ENCODE measurements at places on chromosomes 13 and 19.

- no peak for DNase-seq
Measured at GRCh38 chr19:4376671-4376990, 23.7 kb downstream of the SH3GL1 start.

- DNase-seq = peak; percentile 48
Measured at GRCh38 chr19:34712395-34713261, 21.4 kb upstream of the ZNF181 start.

GRCh38 chr13:112434032-112434431 is 57.9 kb downstream of the SPACA7 start:
- no peak for DNase-seq

DNA sequence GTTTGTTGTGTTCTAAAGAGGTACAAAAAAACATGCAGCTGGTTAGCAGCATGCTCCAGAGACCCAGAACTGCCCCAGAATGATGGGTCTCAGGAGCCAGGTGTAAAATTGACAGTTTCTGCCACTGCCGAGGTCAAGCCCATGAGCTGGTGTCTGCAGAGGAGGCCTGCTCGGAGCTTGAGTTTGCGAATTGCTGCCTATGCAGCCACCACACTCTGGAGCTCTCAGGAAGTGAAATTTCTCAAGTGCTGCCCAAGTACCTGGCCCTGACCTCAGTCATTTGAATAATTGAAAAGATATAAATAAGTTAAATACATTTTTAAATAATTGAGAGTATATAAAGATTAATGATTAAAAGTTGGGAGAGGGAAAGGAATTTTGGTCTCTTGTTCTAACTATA is 66.4 kb downstream of the ZAR1L start:
- no peak for DNase-seq

GRCh38 chr13:27964741-27965323 is 4.3 kb downstream of the CDX2 start:
- no peak for DNase-seq

- DNase-seq = no peak
Measured at GRCh38 chr13:21045100-21045499, 16.3 kb downstream of the LATS2 start.

- no peak for DNase-seq
Measured at GRCh38 chr13:42255886-42256285, 16.1 kb upstream of the AKAP11 start.

- DNase-seq = no peak
Measured at GRCh38 chr13:77776704-77777103, 79.2 kb downstream of the SLAIN1 start.

DNA sequence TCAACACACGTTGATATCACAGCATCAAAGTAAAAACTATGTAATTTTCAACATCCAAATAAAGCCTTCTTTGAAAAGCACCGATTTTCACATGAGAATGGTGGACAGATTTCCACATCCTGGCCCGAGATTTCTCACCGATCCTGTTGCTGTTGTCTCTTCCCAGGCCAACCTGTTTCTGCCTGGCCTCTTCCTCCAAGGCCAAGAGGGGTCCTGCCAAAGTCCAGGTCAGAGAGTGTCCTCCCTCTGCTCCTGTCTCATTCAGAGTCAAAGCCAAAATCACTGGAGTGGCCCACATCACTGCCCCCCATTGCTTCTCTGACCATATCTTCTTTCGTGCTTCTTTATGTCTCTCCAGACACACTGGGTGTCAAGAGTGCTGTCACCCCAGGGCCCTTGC is 49.5 kb downstream of the CHST8 start:
- DNase-seq = no peak

DNA sequence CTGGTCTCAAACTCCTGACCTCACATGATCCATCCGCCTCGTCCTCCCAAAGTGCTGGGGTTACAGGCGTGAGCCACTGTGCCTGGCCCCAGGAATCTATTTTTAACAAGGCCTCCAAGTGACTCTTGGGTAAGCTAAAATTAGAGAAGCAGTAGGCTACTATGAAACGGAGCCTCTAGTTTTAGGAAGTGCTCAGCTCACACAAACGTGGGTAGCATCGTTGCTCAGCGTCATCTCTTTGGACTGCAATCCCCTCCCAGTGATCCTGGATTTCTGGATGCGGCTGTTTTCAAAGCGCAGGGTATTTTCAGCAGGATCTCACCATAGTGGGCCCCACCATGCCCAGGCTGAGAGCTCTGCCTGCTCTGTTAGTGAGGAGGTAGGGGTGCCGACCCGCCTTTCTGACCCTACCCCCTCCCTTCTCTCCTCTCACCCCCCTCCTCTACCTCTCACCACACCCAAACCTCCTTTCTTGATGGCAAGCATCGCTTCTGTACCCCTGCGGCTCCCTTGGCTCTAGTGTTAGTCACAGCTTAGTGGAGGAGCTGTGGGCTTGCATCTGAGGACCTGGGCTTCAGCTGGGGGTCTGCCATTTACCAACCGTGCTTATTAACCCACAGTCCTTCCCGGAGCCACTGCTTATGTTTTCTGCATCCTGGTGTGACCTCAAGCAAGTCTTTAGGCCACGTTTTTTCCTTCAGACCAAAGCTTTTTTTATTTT is 34.2 kb downstream of the GJA3 start:
- DNase-seq = no peak

GRCh38 chr19:15038294-15038693 is 11.0 kb upstream of the CASP14 start:
- DNase-seq = no peak

GRCh38 chr13:27622102-27622820 is 569 bp downstream of the POLR1D start:
- no peak for DNase-seq

- no peak for DNase-seq
Measured at GRCh38 chr13:110984381-110984780, 69.5 kb upstream of the ANKRD10 start.

DNA sequence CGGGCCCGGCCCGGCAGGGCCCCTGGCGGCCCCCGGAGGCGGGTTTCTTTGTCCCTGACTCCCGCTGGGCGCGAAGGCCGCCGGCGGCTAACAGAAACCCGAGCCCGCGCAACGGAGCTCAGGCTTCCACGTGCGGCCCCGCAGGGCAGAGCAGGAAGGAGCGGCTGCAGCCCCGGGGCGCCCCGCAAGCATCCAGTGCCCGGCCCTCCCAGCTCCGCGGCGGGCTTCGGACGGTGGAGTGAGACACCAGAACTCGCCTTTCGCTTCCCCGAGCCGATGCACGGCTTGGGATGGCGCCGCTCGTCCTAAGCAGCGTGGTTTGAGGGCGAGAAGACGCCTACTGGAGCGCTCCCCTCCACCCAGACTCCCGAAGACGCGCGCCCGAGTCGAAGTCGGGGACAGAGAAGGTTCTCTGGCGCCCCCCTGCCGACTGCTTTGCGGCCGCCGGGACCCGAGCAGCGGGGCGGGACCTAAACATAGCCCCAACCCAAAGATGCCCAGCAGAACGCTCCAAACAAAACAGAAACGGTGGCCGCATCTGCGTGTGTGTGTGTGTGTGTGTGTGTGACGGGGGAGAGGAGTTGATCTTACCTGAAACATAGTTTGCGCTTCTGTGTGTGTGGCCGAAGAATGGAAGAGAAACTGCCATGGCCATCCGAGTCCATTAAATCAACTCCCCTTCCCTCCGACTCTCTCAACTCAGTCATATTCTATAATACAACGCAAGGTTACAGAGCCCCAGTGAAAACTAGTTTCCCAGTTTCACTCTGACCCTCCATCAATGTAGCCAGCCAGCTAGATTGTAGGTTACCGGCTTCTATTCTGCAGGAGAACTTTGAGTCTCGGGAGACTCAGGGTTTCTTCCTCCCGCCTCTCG is 629 bp upstream of the FGF9 start:
- no peak for DNase-seq

DNA sequence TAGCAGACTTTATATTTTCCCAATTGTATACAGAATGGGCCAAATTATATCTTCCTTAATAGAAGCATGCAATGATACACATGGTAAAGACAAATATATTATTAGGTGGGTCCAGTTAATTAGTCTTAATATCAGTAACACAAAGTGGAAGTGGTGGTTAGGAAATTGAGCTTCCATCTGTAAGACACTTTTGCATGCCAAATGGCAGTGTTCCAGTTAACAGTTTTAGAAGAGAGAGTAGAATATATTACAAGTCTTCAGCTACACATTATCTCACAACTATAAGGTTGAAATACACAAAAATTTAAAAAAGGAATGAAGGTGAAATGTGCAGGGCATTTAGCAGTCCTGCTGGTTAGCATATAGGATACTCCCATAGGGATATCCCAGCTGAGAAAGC is 536.5 kb downstream of the PCDH9 start:
- DNase-seq = no peak

GRCh38 chr19:2145831-2146241 is 5.5 kb downstream of the AP3D1 start:
- no peak for DNase-seq

DNA sequence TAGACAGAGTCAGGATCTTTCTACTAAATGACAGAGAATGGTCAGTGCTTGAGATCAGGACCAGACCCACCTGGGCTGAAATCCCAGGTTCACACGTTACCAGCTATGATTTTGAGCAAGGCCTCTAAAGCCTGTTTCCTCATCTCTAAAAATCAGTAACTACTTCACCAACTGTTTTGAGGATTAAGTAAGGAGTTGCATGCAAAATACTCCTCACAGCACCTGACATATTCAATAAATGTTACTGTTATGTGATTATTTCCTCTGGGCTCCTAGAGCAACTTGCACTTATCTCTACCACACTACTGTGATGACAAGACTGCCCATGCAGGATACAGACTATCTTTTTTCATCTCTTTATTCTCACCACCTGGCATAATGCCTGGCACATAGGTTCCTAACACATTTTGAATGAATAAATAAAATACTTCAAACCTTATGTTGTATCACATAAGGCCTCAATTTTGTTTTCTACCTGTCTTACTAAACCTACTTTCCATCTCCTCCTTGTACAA is 1.8 kb downstream of the KATNAL1 start:
- DNase-seq = no peak

DNA sequence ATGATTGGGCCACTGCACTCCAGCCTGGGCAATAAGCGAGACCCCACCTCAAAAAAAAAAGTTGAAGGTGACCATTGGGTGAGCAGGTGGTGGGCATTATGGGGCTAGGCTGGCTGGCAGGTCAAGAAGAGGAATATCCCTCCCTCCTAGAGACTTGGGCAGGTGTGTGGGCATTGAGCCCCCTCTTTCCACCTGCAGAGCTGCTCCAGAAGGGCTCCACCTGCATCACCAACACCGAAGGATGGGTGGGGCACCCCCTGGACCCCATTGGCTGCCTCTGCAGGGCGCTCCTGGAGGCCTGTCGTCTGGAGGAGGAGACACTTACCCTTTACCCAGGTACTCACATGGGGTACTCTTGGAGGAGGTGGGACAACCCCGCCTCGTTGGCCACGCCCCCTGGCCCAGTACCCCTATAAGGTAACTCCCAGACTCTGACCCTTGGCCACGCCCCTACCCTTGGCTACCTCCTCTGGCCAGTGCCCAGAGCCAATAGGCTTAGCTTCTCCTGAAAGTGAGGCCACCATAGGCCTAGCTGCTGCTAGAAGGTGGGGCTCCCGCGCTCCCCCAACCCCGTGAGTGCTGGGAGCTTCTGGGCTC is 21.9 kb downstream of the ZSWIM4 start:
- DNase-seq = peak; percentile 72

- no peak for DNase-seq
Measured at GRCh38 chr13:79765331-79765730, 284.4 kb downstream of the NDFIP2 start.

DNA sequence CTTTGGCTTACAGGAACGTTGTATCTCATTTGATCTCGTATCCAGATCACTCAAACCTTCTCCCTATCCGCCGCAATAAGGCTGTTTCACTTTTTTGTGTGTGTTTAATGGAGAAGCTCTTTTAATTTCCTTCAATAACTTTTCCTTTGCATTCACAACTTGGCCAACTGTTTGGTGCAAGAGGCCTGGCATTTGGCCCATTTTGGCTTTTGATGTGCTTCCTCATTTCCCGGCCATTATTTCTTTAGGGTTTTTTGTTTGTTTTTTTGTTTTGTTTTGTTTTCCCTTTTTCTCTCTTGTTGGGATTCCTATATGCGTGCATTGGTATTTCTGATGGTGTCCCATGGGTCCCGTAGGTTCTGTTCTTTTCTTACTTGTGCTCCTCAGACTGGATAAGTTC is 6.1 kb upstream of the UPF3A start:
- DNase-seq = no peak

DNA sequence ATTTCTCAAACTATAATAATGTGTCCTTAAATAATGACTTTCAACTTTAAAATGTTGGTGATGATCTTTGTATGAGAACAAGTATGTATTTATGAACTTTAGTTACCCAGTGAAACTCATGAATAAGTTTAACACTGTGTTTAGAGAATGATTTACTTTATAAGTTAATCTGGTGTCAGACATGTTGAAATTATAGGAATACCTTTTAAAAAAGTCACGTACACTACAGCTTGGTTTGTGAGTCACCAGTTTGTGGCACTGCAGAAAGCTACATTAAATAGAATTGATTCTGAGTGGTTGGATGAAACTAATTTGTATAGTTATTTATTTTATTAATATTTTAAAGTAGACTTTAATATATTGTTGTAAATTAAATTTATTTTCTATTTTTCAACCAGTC is 1366.2 kb upstream of the PCDH20 start:
- DNase-seq = no peak

DNA sequence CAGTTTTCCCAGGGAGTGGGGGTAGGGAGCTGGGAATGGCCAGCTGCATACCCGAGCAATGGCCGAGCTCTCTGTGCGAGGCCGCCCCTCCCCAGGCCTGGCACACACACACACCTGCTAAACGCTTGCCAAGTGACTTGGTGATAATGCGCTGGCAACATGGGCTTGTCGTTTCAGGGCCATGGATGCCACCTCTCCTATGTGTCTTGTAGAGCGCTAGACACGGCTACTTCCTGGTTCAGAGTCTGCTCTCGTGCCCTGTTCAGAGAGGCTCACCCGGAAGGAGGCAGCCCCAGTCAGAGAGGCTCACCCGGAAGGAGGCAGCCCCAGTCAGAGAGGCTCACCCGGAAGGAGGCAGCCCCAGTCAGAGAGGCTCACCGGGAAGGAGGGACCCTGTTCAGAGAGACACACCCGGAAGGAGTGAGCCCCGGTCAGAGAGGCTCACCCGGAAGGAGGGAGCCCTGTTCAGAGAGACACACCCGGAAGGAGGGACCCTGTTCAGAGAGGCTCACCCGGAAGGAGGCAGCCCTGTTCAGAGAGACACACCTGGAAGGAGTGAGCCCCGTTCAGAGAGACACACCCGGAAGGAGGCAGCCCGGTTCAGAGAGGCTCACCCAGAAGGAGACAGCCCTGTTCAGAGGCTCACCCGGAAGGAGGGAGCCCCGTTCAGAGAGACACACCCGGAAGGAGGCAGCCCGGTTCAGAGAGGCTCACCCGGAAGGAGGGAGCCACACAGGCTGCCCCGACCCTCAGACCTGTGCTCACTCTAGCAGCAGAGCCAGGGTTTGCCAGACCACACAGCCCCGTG is 4.2 kb downstream of the ADPRHL1 start:
- DNase-seq = peak; percentile 100

DNA sequence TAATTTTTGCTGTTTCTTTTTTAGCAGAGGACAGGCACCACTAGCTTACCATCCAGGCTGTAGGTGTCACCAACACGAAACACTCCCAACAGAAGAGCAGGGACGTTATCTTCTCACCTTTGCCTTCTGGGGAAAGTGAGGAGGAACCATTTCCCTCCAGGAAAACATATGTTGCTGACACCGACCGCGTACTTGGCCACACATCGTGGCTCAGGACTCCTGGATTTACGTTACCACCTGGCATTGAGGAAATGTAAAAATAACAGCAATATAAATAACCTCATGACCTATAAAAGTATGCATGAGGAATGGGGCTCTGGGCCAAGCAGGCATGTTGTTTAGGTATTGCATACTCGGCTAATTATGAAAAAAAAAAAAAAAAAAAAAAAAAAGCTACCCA is 525.1 kb downstream of the MYO16 start:
- no peak for DNase-seq
